ENCODE measurements at places on chromosomes 4 and X. TPM values are rescaled to one million over a fixed set of nuclear protein-coding genes. Genes with fewer than 3 reads are reported as not detected.

- peaks cover 11% of the 10 kb centered on the region for H3K4me1 ChIP-seq
- no peak for DNase-seq
- no peaks in the 10 kb centered on the region for H3K27me3 ChIP-seq
Observed at GRCh38 chr4:151922306-151922705, 161.5 kb upstream of the GATB start.

DNA sequence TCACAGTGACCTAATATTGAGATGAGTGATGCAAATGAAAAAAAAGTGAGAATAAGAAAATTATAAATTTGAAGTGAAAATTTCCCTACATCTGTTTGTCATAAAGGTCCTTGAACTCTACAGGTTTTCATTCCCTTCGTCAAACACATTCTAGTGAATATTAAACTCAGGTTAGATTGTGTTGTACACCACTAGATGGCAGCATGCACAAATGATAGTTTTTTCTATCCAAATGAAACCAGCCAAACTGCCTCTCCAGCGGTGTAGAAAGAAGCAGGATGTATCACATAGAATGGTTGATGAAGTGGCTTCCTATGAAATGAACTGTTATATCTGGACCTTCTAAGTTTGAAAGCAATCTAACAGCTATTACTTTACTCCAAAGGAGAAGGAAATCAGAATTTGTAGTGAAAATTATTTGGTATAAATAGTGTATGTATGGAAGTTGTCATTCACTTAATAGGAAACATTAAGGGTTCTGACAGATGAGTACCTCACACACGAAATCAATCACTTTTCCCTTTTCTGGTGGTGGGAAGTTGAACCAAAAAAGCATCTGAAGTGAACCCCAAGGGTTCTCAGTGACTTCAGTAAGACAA is 382.7 kb downstream of the UNC5C start:
- peak; percentile 40 for DNase-seq
- no peak overlapping the region for H3K27ac ChIP-seq
- H3K27me3 ChIP-seq, result no peaks in the 10 kb centered on the region
- H3K4me1 ChIP-seq, result peaks cover 17% of the 10 kb centered on the region

DNA sequence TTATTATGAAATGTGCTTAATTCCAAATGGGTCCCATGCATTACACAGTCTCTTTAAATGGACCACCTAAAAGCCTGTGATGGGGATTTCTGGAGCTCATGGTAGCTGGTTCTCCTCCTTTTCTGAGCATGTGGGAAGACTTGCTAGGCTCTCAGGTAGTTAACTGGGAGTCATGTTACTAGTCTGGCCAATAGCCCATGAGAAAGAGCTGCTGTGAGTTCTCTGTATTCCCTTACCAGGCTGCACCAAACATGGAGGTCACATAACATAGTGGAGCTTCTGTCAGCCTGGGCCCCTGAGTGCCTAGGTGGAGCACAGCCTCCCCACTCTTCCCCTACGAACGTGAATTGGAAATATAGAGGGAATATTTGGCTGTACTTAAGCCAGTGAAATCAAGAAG is 198.4 kb downstream of the MAML3 start:
- DNase-seq, result no peak
- H3K36me3 ChIP-seq, result no peaks in the 10 kb centered on the region
- no peaks in the 10 kb centered on the region for H3K27me3 ChIP-seq
- no peak overlapping the region for H3K4me3 ChIP-seq

GRCh38 chrX:77275392-77275791 is 171.8 kb upstream of the FGF16 start:
- no peak overlapping the region for H3K27ac ChIP-seq
- no peaks in the 10 kb centered on the region for H3K36me3 ChIP-seq
- H3K4me3 ChIP-seq, result no peak overlapping the region
- no peak for DNase-seq
- no peaks in the 10 kb centered on the region for H3K27me3 ChIP-seq

- DNase-seq, result no peak
- H3K27me3 ChIP-seq, result no peaks in the 10 kb centered on the region
- no peaks in the 10 kb centered on the region for H3K4me1 ChIP-seq
- H3K36me3 ChIP-seq, result no peaks in the 10 kb centered on the region
- no peak overlapping the region for H3K27ac ChIP-seq
- no peak overlapping the region for H3K4me3 ChIP-seq
Observed at GRCh38 chr4:147015491-147015890, 69.8 kb upstream of the TTC29 start.

Gene RASGEF1B
- 7.3 TPM for total RNA-seq

Gene GPR34
- total RNA-seq, result 0.51 TPM
